A172 (cell line): ENCODE measurements at places on chromosomes 7 and 10. TPM values are rescaled to one million over a fixed set of nuclear protein-coding genes. Genes with fewer than 3 reads are reported as not detected.

DNA sequence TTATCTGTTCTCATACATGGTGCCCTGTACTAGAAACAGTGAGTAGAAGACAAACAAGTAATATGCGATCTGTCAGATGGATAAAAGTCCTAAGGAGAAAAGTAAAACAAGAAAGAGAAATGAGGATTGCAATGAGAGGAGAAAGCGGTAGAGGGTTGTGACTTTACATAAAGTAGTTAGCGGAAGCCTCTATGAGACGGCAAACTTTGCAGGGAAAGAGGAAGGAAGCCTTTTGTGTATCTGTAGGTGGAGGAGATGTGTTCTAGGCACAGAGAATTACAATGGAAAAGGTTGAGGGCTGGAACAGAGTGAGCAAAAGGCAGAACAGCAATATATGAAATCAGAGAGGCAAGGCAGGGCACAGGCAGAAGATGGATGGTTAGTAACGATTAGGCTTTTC is 150.4 kb upstream of the SEMA3E start:
- no peak for DNase-seq

DNA sequence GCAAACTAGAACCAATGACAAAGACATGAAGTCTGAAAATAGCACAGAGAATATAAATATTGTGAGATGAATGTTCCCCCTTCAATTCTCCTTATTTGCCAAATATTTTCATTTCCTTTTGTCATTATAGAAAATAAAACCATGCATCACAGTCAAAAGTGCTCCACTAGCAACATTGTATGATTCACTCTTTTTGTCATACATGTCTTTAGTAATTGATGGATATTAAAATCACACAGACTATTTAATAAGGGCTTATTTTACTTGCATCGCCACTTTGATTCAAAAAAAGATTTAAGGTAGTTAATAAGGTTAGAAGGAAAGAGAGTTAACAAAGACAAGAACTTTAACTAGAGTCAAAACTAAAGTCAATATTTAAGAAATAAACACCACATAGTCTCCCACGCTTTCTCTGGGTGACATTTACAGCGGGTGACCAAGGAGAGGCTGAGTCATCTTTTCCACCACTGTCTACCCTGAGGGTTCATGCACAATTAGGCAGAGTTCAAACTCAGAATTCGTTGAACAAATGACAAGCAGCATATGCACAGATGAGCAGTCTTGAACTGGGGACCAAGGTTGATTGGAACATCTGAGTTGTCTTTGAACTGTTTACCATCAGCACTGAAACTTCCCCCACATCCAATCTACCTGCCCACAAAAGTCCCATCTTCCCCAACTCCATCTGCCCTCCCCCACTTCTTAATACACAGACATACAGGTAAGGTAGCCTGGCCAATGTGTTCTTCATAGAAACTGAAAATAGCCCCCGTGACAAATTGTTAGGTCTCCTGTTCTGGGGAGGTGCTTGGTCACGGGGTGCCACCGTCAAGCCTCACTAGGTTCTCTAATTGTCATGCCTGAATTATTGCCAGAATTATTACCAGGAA is 42.5 kb downstream of the C7orf25 start:
- DNase-seq: peak; percentile 46

GRCh38 chr7:81441750-81442149 is 328.1 kb downstream of the HGF start:
- no peak for DNase-seq

DNA sequence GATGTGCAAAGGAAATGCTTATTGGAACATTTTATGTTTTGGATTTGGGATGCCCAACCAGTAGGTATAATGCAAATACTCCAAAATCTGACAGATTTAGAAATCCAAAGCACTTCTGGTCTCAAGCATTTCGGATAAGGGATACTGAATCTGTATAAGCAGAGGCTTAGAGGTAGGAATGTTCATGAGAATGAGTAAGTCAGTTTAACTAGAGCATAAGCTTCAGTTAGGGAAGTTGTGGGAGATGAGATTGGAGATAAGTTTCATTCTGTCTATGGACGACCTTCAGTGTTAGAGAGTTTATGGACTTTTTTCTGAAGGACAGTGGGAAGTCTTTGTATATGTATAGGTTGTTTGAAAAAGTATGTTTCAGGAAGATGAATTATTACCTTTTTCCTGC is 10.4 kb downstream of the TAX1BP1 start:
- DNase-seq: no peak

- DNase-seq: no peak
These were observed 92.9 kb downstream of the SRPK2 start for GRCh38 chr7:105295596-105296352.

- DNase-seq: no peak
These were observed 687.3 kb downstream of the MAGI2 start for GRCh38 chr7:78765943-78766729.

- DNase-seq: no peak
These were observed 444.0 kb upstream of the MGMT start for GRCh38 chr10:129023082-129023481.

The CXCL12 gene
- 0.02 TPM in 1 of 2 replicates, not detected in the other for total RNA-seq

The PLPP4 gene
- total RNA-seq: 10.5 and 11.7 TPM in 2 replicates

The TRIM50 gene
- total RNA-seq: not detected in 2 replicates

The DLX6 gene
- not detected in 2 replicates for total RNA-seq
